ENCODE measurements at places on chromosomes 1 and 21.
A peak's percentile ranks its signal among the peaks of the same experiment; 100 is the strongest.

DNA sequence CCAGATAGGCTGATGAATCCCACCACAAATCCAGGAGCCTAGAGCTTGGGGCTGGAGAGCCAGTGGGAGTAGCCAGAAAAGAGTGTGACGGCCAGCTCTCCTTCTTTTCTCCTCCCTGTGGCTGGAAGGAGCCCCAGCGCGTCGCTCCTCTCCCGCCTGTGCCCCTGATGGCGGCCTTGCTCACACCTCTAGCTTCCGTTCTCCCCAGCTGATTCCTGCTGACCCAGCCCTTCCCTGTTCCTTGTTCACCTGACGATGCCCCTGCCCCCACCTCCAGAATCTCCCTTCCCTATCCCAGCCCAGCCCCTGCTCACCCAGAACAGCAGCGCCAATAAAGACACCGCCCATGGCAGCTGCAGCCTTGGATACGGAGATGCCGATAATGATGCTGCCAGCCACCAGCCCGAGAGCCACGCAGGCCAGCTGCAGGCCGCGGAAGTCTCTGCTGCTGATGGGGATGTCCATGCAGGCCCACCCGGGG lies 656 bp downstream of the KNCN start:
- no peak for DNase-seq

DNA sequence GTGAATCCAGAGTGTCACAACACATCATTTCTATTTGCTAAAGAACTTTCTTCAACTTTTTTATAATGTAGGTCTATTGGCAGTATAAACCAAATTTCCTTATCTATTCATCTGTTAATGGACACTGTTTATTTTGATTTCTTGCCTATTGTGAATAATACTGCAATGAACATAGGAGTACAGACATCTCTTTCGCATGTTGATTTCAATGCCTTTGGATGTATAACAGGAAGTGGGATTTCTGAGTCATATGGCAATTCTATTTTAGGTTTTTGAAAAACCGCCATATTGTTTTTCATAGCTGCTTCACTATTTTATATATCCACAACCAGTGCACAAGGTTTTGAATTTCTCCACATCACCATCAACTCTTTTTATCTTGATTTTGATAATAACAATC lies 198.7 kb downstream of the KCNT2 start:
- DNase-seq, result peak; percentile 14

- peak; percentile 53 for DNase-seq
These were observed at the start of gene ANKRD45 for GRCh38 chr1:173669491-173669941. Gene ANKRD45 (minus strand): TSS chr1:173669851. CDS start chr1:173659418, 10,433 bp downstream.

- DNase-seq, result no peak
These were observed 5.6 kb upstream of the ARF1 start for GRCh38 chr1:228076796-228077430.

DNA sequence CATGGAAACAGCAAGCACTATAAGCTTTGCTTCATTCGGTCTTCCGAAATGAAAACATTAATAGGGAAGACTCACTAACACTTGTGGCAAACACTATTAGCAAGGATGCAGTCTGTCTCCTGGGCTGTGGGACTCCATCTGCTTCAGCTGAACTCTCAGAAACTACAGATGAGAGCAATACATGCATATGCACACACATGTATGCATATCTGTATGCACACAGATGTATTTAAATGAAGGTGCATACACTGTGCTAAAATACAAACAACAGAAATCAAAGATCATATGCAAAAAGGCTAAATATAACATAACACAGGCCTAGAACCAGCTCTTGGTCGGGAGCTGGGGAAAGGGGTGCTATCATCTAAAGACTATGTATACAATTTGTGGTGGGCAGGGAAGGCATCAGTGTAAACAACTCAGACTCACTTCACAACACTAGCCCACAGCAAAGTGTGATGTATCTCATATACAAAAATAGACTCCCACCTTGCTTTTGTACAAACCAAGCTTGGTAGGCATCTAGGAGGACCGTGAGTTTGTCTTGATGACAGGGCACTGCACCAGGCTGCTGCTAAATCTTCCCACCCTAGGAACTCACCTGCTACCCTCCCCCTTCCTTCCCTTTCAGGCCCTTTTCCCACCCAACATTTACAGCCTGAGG lies 32.8 kb downstream of the CDC7 start:
- DNase-seq, result no peak

- no peak for DNase-seq
These were observed 353.8 kb upstream of the PTBP2 start for GRCh38 chr1:96367791-96368190.

GRCh38 chr1:50959913-50960844 lies at the start of gene FAF1:
Gene FAF1 (minus strand): TSS chr1:50960267. CDS start chr1:50959811, 456 bp downstream.
- peak; percentile 96 for DNase-seq

DNA sequence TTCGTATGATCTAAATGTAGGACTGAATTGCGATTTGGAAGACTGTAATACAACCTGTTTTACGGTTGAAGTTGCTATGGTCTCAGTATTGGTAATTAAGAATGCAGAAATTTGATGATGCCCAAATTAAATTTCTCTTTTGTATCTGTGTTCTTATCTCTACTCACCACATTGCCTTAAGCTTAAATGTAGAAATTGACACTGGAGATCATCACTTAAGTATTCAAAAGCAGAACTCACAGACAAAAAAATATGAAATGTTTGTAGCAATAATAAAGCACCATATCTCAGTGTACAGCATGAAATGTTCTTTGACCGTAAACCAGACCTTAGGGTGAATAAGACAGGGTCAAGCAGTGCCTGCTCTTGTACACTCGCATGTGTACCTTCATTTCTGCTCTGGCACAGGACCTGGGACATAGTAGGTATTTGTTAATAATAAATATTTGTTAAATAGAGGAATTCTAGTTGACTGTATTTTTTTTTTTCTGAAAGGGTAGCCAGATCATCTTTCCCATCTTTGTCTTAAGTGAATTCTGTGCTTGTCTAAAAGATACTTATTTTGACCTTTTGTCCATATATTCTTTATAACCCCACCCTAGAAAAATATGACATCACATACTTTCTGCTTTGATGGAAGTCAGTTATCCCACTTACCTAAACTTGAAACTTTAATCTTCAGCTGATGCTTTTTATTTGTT lies 1.5 kb downstream of the CDC7 start:
- DNase-seq, result no peak

- no peak for DNase-seq
These were observed 251.5 kb downstream of the DYRK1A start for GRCh38 chr21:37618081-37618480.

DNA sequence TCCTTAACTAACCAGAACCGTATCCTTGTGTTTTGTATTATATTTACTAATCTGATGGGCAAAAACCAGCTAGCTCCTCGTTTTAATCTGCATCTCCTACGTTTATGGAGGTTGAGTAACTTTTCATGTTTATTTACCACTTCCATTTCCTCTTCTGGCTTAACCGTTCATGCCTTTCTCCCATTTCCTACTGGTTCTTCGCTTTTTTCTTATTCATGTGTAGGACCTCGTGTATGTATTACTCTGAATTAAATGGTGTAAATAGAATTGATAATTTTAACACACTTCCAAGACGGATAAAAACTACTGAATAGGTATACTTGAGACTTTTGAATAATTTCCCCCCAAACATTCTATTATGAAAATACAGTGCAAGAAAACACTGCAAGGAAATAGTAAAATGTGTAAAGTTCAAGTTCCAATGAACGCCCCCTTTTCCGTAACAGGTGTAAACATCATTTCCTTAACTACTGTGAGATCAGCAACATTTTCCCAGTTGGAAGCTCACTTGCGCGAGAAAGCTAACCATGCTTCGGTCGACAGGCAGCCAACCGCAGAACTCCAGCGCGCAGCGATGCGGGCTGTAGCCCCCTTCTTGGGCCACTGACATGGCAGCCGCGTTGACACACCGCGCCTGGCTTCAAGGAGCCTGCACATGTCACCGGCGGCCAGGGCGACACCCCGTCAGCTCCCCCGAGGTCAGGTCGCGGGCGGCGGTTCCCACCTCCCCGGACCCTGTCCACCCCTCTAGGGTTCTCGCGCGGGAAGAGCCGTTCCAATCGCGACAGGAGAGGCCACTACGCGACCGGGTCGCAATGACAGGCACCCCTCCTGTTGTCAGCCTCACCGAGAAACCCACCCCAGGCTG lies 816 bp downstream of the EDEM3 start:
- no peak for DNase-seq

DNA sequence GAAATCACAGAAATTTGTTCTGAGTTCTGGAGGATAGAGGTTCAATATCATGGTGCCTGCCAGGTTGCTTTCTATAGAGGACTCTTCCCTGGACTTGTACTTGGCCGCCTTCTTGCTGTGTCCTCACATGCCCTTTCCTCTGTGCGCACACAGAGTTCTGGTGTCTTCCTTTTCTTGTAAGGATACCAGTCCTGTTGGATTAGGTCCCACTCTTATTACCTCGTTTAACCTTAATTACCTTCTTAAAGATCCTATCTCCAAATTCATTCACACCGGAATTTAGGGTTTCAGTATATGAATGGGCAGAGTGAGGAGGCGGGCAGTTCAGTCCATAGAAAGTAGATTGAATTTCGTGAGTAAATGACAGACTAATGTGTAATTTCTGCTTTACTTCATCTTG lies 413.9 kb downstream of the NCAM2 start:
- no peak for DNase-seq

DNA sequence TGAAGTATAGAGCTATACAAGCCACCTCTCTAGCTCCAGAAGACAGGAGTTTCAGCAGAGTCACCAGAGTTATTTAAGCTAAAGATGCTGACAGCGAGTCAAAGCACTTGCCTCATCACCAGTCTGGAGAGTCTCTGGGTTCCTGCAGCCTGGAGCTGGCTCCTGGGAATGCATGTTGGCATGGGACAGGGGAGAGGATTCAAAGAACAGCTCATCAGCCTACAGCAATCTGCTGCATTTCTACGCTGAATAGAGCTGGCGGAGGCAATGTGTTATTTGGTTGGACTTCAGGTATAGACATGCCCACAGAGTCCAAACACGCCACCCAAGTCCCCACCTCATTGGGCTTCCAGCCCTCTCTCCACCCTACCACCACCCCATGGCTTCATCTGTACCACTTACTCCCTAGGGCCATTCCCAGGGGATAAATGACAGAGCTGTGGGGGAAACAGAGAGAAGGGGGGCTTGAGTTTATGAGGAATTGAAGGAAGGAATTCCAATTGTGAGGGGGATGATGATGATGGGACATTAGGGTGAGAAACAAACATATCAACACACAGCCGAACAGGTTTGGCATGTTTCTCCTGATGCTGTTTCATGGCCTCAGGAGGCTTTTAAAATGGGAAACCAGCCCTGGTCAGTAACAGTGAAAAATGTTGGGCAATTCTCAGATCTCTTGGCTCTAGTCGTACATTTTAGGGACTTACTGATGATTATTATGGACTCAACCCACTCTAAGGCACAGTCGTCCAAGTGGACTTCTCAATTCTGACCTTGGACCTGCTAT lies 58.4 kb downstream of the PLEKHA6 start:
- DNase-seq, result no peak

DNA sequence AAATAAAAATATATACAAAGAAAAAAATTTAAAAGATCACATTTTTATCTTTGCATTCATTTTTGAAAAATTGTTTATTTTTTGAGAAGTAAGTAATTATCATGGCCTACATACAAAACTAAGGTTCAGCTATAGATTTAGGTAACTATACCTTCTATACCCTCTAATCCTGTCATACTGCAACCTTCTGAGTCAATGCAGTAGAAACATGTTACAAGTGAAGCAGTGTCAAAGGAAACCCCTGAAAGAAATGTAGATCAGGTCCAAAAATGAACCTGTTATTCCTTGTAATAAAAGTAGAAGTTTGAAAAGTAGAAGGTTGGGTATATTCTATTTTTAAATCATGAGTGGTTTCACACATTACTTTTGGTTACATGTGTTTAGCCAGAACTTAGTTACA lies 51.3 kb downstream of the PTGS2 start:
- DNase-seq, result no peak

DNA sequence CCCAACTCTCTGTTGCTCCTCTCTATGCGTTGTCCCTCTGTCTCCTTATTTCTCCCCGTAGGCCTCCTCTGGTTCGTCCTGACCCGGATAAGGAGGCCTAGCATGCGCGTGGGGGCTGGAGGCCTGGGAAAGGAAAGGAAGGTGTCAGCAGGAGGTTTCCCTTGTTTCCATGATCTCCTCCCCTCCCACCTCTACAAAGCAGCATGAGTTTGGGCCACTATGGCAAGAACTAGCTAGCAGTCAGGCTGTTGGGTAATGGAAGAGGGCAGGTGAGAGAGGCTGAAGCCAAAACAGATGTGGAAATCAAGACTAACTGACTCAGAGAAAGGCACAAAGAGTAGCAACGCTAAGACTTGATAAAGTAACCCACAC lies 687 bp upstream of the SEMA6C start:
- no peak for DNase-seq

GRCh38 chr1:243316366-243316989 lies 60.6 kb downstream of the SDCCAG8 start:
- no peak for DNase-seq

DNA sequence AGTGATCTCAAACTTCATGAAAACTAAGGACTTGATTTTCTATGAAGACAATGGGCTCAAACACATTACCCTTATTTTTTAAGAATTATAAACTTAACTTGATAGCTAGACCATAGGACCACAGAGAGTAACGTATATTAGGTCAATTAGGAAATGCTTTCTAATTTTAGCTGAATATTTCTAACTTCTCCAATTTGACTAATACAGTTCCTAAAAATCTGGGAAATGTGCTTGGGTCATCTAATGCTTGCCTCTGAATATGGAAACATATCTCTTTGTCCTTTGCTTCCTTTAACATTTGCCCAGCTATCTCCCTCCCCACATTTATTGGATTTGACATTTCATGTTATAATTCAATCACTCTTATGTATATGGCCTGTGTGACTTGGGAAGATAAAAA lies 141.4 kb downstream of the LHX8 start:
- DNase-seq, result no peak

- no peak for DNase-seq
These were observed 121.2 kb downstream of the TRABD2B start for GRCh38 chr1:47875831-47876586.

DNA sequence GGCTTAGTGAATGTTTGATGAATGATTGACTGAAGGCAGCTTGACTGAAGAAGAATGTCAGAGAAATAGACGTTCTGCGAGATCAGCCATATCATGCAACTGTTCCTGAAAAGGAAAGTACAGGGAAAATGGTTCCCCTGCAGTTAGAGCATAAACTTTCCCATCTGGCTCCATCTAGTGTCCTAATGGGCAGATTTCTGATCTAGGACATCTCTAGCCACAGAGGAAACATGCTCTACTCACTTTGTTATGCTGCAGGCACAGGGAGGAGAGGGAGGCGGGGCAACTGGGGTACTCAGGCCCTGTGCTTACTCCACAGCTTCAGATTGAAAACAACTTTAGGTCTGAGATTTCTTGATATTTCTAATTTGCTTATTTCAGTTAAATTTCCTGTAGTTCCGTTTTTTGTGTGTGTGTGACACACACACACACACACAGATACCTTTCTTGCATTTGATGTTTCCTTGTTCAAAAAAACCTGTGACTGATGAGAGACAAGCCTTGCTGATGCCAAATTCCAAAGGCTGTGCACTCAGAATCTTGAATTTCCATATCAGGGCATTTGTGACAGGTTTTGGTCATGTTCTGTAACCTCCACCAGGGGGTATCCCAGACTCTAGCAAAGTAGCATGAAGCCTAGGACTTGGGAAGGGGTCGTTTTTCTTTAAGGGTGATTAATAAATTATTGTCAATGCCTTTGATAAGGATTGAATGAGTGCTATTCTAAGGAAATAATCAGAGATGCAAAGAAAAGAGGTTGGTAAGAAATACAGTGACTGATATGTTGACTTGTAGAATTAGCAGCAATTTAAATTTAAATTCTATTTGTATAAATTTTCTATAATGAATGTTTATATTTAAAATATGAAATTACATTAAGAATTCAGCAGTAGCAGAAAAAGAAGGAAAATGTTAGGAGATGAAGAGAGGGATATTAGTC lies 139.7 kb upstream of the BEND5 start:
- DNase-seq, result peak; percentile 87
